ENCODE measurements at places on chromosomes 4 and X. TPM values are rescaled to one million over a fixed set of nuclear protein-coding genes. Genes with fewer than 3 reads are reported as not detected.

The RBMXL3 gene
- total RNA-seq: not detected

The C4orf36 gene
- total RNA-seq: 3.8 TPM

The ZFYVE28 gene
- total RNA-seq: 16.2 TPM

The NLRP2B gene
- total RNA-seq: 0.22 TPM

DNA sequence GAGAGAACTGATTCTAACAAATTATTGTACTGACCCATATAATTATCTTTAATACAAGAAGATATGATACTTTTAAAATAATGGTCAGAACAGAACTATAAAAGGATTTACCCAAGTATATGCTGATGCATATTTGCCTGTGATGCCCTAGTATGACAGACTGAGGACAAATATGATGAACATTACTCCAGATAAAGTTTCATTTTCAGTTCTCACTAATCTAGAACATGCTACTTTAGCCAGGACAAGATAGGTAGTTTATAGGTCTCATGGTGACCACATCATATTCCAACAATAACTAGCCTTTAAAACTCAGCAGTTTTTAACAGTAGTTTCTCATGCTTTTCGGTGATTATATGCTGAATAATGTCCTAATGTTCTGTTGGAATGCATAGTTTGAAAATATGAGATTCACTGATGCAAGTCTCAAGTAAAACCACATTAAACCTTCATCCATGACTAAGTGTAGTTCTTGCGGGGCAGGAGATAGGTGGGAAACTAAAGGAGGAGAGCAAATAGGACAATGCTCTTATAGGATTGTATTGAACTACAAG, 295.2 kb upstream of the AGA start:
- no peak for DNase-seq

DNA sequence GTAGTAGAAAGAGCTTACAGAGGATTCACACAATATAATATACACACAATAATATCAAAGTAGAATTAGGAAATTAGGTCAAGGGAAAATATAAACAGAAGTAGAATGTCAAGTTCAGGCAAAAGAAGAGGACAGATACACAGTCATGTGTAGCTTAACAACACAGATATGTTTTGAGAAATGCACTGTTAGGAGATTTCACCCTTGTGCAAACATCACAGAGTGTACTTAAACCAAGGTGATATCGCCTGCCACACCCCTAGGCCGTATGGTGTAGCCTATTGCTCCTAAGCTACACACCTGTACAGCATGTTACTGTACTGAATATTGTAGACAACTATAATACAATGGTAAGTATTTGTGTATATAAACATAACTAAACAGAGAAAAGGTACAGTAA, 110.0 kb upstream of the EDNRA start:
- DNase-seq: no peak

DNA sequence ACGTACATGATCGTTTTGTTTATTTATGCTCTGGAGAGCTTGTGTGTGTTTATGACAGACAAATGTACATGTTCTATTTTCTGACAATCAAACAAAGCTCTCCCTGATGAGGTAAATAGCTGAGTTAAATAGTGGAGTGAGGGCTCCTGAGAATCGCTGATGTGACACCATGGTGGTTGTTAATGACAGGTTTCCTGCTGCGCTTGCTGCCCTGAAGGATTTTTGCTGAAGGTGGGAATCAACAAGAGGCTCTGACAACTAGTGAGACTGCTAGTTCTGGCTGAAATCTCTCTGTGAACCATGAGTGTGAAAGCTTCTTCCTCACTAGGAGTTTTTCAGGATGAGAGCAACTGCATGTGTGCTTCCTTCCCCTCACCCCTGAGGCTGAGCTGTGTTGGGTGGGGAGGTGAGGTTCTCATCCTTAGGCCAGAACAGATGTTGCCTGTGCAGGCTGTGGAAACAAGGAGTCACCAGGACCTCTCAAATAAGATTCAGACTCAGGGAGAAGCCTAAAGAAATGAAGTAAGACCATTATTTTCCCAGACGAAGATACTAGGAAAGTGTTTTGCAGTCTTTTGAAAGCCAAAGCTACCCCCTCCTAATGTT, 173.4 kb upstream of the JADE1 start:
- no peak for DNase-seq

DNA sequence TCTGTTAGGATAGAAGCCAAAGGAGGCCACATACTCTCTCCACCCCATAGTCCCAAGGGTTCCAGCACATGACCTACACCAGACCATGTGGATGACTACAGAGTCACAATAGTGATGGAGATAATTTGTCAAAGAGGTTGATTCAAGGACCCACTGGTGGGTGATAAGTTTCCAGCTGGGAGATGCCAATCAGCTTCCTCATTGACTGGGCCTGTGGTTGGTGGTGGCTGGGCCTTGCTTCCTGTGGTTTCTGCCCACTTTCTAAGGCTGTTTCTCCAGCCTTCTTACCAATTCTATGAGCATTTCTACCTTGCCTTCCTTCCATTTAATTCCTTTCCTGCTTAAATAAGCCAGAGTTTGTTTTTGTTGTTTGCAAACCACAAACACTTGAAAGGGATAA, 95.5 kb upstream of the CPEB2 start:
- DNase-seq: no peak

DNA sequence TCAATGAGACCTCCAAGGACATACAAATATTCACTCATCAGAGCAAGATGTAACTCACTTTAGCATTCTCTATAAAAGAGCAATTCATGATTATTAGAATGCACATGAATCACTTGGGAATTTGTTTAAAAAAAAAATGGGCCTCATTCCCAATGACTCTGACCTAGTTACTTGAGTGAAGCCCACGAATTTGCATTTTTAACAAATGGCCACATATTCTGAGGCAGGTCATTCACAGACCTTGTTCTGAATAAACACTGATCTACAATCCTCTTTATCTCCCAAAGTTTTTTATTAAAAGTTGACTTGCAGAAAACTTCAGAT, 255.1 kb upstream of the VEGFC start:
- no peak for DNase-seq

- DNase-seq: no peak
These were observed 16.5 kb downstream of the CDKL5 start for GRCh38 chrX:18441780-18442367.

DNA sequence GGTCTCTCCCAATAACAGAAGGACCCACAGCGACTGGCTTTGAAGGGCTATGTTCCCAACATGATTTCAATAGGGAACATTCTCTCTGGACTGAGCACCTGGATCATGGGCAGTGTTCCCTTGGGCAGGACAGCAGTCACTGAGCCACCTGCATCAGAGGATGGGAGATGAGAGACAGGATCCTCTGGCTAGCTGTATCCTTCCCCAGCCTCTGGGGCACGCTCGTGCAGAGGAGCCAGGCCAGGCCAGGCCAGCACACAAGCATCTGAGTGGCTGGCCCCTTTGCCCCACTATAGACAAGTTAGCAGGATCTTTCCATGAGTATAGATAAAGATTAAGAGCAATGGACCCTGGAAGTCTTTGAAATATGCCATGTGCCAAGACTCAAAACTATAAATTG, 66.3 kb downstream of the NEUROG2 start:
- no peak for DNase-seq

- no peak for DNase-seq
These were observed 3.0 kb downstream of the NFKB1 start for GRCh38 chr4:102503831-102504786.

DNA sequence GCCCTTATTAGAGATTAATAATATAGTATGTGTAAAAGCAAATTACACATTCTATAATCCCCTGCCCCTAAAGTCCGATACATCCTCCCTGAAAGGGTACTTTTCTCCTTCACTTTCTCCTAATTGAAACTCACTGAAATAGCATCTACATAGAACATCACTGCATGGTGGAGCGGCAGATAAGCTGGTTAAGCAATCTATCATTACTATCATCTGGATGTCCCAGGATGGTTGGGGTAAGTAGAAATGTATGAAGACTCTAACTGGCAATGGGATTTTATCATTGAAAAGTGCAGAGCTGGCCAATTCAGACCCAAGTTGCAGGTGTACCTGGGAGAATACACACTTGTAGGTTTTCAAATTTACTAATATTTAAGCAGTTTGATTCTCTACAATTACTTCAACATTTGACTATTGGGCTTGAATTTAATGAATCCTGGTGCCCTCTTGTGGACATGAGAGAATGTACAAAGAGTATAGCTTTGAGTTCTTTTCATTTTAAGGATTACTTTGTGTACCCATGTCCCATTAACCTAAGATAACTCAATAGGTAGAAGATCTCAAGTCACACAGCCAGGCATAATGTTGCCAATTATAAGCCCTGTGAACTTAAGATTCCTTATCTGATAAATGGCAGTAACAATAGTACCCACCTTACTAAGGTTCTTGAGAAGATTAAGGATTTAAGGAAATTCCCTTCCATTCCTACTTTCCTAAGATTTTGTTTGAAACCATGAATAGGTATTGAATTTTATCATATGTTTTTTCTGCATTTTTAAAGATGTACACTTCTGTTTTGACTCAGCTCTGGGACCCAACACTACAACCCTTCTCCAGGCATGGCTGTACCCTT, 69.8 kb downstream of the SHROOM3 start:
- no peak for DNase-seq

DNA sequence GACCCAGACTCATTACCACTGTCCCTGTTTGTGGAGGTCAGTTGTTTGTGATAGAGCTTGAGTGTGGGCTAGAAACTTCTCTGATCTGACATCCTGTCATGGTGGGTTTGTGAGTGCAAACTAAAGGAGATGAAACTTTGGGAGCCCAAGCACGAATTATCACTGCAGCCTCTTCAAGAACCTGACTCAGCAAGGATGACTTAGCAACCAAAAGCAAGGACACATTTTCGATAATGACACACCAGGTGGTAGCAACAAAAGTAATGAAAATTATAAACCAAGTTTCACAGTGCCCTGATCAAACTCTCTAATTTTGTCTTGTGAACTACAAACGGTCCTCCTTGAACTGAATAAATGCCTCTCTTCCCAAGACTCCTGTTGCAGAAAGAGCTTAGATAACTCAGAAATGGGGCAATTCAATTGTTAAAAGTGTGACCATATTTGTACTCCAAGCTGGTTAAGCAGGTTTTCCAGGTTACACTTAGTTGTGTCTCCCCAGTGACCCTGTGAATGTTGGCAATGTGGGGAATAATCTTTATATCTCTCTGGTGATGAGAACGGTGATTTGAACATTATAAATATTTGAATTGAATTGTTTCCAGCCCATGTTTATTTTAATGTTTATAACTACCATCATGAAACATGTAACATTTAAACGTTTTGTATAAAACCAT, 52.6 kb upstream of the ATP8A1 start:
- no peak for DNase-seq

GRCh38 chrX:153818571-153819383, 11.6 kb downstream of the PDZD4 start:
- no peak for DNase-seq

GRCh38 chr4:21757248-21757647, 191.3 kb downstream of the KCNIP4 start:
- DNase-seq: no peak

GRCh38 chrX:65695849-65696449, 28.5 kb downstream of the MSN start:
- DNase-seq: no peak

GRCh38 chr4:53221832-53222480, 143.9 kb downstream of the SCFD2 start:
- DNase-seq: no peak

GRCh38 chr4:152306541-152306940, 229.4 kb downstream of the FBXW7 start:
- no peak for DNase-seq
